CD4-positive, alpha-beta T cell treated with Interleukin-21 for 1 hour (primary cell): ENCODE measurements at places on chromosomes 1 and 21.

GRCh38 chr1:99600782-99601181 lies 45.1 kb upstream of the PALMD start:
- no peak for DNase-seq

DNA sequence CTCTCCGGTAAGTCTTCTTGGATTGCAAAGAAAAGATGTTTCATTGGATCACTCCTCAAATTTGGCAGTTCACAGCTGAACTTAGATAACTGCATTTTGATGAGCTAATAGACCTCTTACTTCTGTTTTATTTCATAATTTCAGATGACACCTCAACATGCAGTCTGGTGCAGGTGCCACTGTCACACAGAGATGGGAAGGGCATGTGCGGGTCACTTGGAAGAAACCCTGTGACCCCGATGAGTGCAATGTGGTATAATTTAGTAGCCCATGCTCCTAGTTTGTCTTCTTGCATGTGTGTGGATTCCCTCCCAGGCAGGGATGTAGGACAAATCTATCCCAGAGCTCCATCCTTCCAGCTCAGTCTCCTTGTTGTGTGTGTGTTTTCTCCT lies 481 bp upstream of the SLAMF1 start:
- DNase-seq: no peak

DNA sequence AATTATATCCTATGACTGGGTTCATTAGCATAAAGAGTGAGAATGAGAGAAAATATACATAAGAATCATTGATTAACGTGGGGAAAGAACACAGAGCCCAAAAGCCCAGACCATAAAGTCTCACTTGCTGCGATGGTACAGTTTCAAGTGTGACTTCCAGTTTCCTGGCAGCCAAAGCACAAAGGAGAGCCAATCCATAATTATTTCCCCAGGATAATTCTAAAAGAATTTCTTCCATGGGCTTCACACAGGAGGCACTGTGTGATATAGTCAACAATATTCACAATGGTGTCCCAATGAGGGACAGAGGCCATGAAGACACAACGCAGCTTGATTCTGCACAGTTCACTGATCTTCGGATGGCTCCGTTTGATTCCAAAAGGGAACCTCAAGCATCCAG lies 321.6 kb downstream of the PLPP3 start:
- DNase-seq: no peak

DNA sequence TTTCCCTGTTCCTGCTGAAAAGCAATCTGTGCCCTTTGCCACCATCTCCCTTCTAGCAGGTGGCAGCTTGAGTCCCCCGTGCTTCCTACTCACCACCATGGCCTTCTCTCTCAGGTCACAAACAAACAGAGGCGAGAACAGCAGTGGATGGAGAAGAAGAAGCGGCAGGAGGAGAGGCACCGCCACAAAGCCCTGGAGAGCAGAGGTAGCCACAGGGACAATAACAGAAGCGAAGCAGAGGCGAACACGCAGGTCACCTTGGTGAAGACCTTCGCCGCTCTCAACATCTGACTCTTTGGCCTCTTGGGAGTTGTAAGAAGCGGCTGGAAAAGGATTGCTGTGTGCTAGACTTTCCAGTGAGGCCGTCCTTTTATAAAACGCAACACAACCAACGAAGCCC lies 16.0 kb downstream of the PLA2G2E start:
- DNase-seq: no peak

DNA sequence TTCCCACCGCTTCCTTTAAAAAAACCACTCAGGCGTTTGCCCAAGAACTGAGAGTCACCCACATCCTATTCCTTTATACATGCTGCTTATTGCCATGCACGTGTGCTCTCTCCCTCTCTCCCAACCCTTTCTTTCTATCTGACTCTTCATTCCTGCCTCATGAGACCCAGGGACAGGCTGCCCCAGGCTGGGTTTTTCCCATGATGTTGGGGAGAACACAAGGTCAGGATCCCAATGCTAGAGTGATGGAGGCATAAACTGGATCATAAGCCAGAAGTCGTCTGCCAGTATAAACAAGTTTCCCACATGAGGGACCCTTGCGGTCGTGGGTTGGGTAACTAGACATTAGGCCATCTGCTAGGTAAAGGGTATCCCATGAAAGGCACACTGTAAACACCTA lies 64.9 kb downstream of the CD2 start:
- DNase-seq: no peak

DNA sequence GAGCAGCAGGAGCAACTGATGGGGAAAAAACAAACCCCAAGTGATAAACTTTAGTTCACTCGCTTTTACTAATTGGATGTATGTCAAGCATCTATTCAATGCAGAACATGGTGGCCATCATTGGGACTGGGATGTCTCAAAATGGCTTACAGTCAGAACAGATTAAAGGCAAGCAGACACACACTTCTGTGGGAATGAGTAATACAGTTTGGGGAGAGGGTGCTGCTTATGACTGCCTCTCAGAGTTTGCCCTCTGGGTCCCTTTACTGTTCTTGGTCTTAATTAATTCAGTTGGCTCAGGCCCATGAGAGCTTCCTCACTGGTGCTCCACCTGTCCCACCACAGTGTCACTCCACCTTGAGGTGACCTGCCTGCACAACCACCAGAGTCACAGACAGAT lies 119.5 kb downstream of the TBX19 start:
- no peak for DNase-seq
